HCT116 (cell line): ENCODE measurements at places on chromosomes 7 and 10.

GRCh38 chr10:94680544-94680943 is 3.0 kb upstream of the CYP2C18 start:
- no peak for DNase-seq

DNA sequence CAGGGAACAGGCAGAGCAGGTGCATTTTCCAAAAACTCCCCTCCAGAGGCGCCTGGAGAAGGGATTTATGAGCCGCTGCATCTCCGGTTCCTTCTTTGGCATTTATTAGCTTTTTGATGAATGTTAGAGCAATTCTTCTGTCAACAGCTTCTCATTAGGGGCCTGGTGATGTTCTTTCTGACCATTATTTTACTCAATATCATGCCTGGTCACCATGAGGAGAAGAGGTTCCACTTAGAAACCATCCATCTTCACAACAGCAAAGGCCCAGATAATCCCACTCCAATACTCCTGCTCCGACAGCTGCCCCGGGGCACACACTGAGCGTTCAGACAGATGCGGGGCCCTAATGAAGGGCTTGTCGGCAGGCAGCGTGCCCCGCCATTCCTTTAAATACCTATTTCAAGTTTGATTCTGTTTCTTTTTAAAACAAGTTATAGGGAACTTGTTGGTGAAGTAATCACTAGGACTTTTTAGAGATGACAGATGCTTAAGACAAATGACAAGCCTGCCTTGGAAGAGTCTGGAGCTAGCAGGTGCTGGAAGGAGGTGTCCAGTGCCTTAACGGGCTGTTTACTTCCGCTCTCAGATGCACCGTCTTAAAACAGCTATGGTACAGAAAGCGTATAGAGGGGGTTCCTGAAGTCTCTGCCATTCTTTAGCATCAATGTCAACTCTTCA is 31.7 kb downstream of the ECHDC3 start:
- no peak for DNase-seq

- DNase-seq = no peak
Observed at GRCh38 chr10:71745664-71746250, 26.2 kb upstream of the C10orf105 start.

DNA sequence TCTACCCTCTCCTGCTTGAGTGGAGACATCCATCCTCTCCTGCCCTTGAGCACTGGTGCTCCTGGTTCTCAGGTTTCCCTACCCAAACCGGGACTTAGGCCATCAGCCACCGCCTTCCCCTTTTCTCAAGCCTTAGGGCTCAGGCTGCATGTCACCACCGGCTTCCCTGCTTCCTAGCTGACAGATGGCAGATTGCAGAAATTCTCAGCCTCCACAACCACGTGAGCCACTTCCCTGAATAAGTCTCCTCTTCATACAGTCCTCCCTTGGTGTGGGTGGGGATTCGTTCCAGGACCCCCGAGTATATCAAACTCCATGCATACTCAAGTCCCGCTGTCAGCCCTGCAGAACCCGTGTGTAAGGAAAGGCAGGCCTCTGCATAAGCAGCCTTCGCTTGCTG is 203.5 kb upstream of the ZNF32 start:
- no peak for DNase-seq

DNA sequence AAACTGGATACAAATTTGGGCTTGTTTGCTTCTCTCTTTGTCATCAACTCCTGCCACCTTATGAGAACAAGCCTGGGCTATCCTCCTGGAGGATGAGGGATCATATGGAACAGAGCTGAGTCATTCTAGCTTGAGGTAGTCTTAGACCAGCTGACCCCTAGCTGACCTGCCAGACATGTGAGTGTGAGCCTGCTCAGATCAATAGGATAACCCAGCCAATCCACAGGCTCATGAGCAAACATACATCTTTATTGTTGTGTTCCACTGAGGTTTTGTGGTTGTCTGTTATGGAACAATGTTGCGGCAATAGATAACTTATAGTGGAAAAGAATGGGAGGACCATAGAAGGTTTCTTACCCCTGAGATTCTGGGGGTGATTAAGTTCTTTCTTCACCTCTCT is 54.5 kb upstream of the FAM180A start:
- no peak for DNase-seq

GRCh38 chr10:11424456-11425295 is 186.8 kb downstream of the USP6NL start:
- peak; percentile 41 for DNase-seq

- DNase-seq = no peak
Observed at GRCh38 chr10:24254180-24254579, 45.2 kb downstream of the KIAA1217 start.

DNA sequence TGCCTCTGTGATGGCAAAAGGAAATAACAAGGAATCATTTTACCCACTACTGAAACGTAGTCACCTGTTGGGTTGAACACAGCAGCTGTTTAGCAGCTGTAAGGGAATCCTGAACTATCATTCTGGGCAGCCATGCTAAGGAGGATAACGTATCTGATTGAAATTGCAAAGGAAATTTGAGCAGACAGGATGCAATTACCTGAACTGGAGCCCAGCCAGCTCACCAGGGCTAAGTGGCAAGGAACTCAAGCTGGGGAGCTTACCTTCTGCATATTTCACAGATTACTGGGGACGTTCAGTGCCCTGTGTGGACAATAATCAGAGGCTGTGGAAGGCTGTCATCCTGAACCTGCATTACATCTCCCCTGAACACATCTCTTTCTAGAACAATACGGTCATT is 650.5 kb downstream of the SORCS3 start:
- no peak for DNase-seq

DNA sequence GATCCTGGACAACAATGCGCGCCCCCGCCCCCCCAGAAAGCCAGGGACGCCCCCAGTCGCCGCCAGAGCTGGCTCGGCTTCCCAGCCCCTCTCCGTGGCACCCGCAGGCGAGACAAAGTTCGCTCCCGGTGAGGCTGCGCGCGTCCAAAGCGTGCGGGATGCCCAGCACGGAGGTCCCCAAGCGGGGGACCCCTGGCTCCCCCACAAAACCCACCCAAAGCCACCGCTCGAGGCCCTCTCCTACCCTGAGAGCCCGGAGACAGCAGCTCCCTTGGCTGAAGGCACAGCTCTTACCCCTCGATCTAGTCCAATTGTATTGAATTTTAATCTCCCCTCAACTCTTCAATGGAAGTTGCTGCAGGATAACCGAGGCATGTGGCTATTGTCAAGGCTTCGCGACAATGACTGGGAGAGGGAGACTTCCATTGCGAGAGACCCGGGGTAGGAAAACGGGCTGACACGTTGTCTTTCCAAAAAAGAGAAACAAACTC is 305.3 kb downstream of the PRPF18 start:
- DNase-seq = no peak

DNA sequence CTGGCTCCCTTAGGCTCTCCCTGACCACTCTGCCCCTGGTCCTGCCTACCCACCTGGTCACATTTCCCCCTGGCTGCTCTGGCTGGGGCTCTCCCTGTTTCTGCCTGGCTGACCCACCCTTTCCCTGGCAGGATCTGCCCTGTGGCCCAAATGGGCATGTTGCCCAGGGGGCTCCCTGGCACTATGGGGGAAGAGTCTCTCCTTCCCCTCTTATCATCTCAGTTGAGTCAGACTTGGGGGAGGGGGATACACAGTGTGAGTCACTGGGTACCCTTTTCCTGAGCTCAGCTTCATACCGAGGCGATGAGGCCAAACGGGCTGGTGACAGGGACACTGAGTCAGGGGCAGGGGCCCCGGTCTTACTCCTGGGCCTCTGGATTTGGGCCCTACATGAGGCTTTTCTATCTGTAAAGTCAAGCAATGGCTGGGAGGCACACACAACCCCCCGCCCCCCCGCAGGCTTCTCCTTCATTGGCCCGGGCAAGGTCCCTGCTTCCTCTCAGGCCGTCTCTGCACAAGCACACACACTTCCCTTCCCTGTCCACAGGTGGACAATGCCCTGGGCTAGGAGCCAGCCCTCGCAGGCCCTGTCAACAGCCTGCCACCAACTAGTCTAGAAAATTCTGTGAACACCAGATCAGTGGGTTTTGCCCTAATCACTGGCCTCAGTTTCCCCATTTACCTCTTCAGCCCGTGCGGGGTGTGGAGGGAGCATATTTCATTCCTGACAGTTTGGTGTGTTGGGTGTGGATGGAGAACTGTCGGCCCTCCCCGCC is 627 bp upstream of the FLNC start:
- DNase-seq = no peak

- DNase-seq = no peak
Observed at GRCh38 chr10:121048749-121049148, 197.6 kb downstream of the WDR11 start.

GRCh38 chr10:31864834-31865518 is 63.7 kb downstream of the ARHGAP12 start:
- DNase-seq = no peak

- no peak for DNase-seq
Observed at GRCh38 chr10:21479570-21480315, 45.7 kb downstream of the SKIDA1 start.

GRCh38 chr7:141071855-141072547 is 1.9 kb upstream of the TMEM178B start:
- DNase-seq = no peak

- DNase-seq = no peak
Observed at GRCh38 chr7:41769162-41769561, 66.3 kb upstream of the INHBA start.

- DNase-seq = no peak
Observed at GRCh38 chr7:64625114-64626082, 40.5 kb upstream of the ZNF107 start.

GRCh38 chr10:48444861-48445841 is 138.7 kb downstream of the MAPK8 start:
- DNase-seq = no peak

DNA sequence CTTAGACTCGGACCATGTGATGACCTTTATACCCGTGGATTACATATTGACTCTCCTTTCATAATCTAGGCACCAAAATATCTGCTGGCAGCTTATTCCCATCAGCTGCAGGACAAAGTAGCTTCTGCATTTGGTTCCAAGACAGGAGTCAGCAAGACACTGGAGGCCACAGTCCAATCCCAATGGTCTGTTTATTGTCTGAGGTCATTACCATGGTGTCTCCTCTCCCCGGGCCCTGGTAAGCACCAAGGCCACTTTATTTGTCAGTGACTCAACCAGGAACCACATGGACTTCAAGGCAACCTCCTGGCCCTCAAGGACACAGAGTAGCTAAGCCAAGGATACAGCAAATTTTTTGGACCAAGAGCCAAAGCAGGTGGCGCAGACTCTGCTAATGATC is 36.1 kb downstream of the KCNMA1 start:
- DNase-seq = no peak

DNA sequence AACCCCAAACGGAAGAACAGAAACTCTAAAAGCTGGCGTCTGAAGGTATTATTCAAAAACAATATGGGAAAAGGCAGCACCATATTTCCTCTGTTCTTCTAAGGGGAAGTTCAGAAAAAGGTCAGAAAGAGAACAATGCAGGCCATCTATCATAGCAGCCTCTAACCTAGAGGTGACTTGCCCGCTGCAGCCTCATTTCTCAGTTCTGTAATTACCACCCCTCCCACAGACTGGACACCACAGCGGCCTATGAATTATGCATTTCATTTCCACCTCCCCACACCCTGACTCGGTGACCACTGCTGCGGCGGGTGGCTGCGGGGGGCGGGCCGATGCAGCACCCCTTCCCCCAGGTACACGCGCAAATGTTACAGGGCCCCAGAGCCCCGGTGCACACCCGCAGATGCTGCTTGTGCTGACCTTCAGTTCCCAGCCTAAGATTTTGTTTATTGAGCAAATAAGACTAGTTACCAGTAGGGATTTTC is 125.5 kb downstream of the CLEC2L start:
- DNase-seq = no peak
